ENCODE measurements at places on chromosomes 2 and 18.

GRCh38 chr18:29154196-29154757, 977.3 kb upstream of the CDH2 start:
- no peaks in the 10 kb centered on the region for H3K36me3 ChIP-seq
- H3K4me3 ChIP-seq = no peak overlapping the region
- DNase-seq = no peak
- no peaks in the 10 kb centered on the region for H3K27me3 ChIP-seq
- no peaks in the 10 kb centered on the region for H3K4me1 ChIP-seq

DNA sequence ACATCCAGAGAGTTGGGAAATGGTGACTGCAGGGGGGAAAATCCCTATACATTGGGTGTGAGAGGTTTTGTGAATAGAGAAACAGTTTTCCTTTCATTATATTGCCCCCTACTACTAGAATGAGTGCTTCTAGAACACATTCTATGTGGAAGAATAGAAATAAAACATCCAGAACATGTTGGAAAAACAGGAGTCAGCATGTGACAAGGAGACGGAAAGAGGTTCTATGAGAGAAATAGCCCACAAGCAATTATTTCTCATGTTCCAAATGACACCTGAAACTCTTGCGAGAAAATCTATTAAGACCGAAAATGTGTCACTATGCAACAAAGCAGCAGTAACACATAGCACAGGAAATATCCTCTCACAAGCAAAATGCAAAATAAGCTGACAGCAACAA, 202.7 kb upstream of the SPOPL start:
- no peak for DNase-seq
- H3K36me3 ChIP-seq = no peaks in the 10 kb centered on the region
- no peaks in the 10 kb centered on the region for H3K4me1 ChIP-seq
- no peak overlapping the region for H3K4me3 ChIP-seq

GRCh38 chr2:187988348-187988747, 303.3 kb upstream of the GULP1 start:
- no peaks in the 10 kb centered on the region for H3K4me1 ChIP-seq
- H3K36me3 ChIP-seq = no peaks in the 10 kb centered on the region
- H3K27ac ChIP-seq = no peak overlapping the region
- no peaks in the 10 kb centered on the region for H3K27me3 ChIP-seq
- H3K4me3 ChIP-seq = no peak overlapping the region
- DNase-seq = no peak

DNA sequence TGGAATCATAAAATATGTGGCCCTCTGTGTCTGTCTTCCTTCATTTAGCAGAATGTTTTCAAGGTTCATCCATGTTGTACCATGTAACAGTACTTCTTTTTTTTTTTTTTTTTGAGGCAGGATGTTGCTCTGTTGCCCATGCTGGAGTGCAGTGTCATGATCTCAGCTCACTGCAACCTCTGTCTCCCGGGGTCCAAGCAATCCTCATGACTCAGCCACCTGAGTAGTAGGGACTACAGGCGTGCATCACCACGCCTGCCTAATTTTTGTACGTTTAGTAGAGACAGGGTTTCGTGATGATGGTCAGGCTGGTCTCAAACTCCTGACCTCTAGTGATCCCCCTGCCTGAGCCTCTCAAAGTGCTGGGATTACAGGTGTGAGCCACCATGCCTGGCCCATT, 31.2 kb downstream of the RAB1A start:
- no peaks in the 10 kb centered on the region for H3K27me3 ChIP-seq
- no peak overlapping the region for H3K27ac ChIP-seq
- no peaks in the 10 kb centered on the region for H3K4me1 ChIP-seq
- H3K4me3 ChIP-seq = no peak overlapping the region
- no peak for DNase-seq

Data from large intestine (tissue), 12 donors.